ENCODE measurements at places on chromosomes 4 and X.

- DNase-seq = peak; percentile 72
Observed at GRCh38 chrX:72255445-72255844, 16.6 kb upstream of the ERCC6L start.

- DNase-seq = no peak
Observed at GRCh38 chr4:124806403-124806802, 93.9 kb upstream of the ANKRD50 start.

DNA sequence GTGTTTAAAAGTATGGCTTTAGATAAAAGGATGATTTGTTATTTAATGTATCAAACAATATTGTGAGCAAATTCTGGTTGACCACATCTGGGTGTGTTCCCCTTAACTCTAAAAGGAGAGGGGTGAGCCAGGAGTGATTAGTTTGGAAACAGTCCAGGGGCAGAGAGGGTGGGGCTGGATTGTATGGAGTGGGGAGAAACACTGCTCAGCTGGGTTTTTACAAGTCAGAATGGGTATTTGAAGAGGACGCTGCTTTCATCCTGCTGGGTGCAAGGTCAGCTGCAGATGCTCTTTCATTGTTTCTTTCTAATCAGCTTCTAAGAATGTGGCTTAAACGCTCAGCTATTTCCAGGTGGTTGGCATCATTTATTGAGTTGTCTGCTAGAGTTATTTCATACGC, 82.8 kb upstream of the LIMCH1 start:
- no peak for DNase-seq

DNA sequence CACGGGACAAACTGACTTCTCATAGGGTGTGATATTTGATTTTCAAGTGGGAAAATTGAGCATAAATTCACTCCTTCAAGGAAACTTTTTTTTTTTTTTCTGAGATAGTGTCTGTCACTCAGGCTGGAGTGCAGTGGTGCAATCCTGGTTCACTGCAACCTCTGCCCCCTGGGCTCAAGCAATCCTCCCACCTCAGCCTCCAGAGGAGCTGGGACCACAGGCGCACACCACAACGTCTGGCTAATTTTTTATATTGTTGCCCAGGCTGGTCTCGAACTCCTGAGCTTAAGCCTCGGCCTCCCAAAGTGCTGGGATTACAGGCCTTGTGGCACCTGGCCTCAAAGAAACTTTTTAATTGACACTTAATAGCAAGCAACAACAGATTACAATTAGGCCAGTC, 13.8 kb downstream of the CLDN34 start:
- no peak for DNase-seq

DNA sequence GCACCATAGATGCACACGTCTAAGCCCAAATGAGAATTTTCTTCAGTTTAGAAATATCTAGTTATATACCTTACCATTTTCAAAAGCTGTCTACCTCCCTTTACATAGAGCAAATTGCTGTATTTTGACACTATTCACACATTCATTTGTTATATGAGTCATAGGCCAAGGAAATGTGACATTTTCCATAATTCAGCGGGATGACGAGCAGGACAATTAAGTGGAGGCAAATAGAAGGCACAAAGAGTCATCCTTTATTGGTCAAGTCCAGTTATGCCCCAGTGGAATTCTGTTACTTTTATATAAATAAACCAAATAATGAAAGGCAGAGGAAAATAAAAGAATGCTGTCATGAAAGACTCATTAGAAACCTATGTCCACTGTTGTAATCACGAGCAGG, 27.9 kb downstream of the FGF13 start:
- DNase-seq = no peak

- DNase-seq = no peak
Observed at GRCh38 chrX:123188081-123188480, 4.0 kb downstream of the GRIA3 start.

DNA sequence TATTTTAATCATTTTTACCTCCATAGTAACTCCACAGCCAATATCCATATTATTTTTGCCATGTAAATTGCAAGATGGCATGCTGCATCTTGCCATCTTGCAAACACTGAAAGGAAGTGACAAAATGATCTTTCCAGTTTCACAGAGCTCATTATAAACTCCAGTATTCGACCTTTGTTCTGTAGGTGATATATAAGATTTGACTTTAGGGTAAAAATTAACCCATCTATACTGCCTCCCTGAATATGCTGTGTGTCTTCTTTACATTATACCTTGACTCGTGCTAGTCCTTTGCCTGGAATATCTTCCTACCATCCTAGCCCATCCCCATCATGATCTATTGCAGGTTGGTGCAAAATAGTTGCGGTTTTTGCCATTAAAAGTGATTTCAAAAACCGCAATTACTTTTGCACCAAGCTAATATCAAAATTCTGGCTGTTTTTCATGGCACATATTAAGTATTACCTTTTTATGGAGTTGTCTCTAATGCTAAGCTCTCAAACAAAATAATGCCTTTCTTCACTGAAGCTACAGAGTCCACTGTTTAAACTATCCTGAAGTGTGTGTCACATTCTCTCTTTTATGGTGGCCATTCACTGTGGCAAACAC, 161.1 kb downstream of the PCDH19 start:
- no peak for DNase-seq

GRCh38 chr4:152700151-152700550, 20.4 kb upstream of the TMEM154 start:
- DNase-seq = no peak

DNA sequence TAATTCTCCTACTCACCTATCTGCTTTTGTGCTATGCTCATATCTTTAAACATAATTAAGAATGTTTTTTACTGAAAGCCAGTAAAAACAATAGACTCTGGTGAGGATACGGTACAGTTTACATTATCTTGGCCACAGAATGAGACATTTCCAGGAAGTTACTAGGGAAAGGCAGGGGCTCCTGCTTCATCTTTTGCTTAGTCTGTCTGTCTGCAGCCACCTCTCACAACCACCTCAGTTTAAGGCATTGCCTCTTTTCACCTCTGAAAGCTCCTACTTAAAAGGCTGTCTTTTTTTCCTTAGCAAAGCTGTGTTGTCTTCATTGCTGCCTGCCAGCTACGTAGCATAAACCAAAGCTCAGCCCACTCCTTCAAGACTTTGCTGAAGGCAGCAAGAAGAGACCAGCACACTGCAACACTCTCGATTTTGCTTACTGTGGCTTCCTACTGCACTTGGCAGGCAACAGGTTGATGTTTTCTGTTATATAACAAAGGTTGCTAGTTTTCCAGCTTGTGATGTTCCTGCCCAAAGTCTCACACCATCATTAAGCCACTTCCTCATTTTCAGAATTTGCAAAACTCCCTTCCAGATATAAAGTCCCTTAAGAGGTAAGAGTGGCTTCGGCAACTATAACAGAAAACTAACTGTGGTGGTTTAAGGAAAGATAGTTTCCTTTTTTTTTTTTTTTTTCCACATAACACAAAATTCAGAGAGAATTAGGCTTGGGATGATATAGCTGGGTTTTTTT, 432.9 kb downstream of the GRXCR1 start:
- no peak for DNase-seq

DNA sequence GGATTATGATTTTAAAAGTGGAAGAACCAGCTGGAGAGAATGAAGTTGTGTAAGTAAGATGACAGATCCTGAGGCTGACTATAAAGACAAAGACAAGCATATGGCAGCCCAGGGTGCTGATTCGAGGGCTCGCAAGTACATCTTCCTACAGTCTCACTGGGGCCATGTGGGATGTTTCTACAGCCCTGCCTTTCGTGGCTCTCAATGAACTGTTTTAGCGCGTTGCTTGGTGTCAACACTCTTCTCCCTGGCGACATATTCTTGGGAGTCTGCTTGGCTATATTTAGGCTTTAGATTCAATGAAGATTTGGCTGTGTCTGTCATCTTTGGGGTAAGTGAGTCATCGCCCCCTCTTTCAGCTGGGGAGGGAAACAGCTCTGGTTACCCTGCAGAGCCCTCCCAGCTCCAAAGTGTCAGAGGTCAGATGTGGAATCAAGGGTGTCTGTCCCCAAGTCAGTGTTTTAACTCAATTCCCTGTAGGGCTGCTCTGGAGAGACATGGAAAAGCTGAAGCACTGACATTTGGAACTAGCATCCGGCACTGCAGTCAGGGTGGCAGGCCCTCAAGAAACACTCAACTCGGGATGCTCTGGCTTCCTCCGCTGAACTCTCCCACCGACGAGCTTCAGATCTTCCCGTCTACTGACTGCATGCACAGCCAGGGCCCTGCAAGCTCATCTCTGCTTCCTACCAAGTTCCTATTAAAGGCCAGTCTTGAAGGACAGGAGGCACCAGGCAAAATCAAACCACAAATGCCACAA, 65.7 kb downstream of the GATB start:
- no peak for DNase-seq

DNA sequence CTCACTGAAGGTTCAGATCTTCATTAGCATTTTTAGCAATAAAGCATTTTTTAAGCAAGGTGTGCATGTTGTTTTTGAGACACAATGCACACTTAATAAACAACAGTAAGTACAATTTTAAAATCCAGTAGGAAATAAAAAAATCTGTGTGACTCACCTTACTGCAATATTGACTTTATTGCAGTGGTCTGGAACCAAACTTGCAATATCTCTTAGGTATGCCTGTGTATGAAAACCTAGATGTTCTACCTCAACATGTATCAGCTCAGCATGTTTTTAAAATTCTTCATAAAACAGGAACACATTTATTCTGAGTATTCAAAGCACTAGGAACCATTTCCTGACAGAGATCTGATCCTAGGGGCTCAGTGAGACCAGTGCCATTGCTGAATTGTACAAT, 26.7 kb downstream of the NR0B1 start:
- DNase-seq = no peak

GRCh38 chrX:101408532-101408841, 465 bp downstream of the HNRNPH2 start:
- no peak for DNase-seq

GRCh38 chr4:34950926-34951325, 1293.4 kb downstream of the ARAP2 start:
- DNase-seq = no peak

DNA sequence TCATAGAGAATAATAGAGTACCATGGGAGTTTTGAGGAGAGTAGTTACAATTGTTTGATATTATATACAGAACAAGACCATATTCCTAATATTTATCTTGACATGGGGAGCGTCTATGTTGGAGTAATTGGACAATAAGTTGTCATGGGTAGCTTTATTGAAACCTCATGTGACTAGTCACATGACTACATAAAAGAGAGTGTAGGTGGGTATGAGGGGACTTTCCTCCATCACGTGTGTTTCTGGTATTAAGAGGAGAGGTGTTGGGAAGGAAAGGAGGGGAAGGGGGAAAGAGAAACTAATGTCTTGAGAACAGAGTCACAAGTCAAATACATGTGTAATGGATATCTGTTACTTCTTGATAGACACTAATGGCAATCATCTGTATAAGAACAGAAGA, 33.1 kb downstream of the PDLIM5 start:
- no peak for DNase-seq

DNA sequence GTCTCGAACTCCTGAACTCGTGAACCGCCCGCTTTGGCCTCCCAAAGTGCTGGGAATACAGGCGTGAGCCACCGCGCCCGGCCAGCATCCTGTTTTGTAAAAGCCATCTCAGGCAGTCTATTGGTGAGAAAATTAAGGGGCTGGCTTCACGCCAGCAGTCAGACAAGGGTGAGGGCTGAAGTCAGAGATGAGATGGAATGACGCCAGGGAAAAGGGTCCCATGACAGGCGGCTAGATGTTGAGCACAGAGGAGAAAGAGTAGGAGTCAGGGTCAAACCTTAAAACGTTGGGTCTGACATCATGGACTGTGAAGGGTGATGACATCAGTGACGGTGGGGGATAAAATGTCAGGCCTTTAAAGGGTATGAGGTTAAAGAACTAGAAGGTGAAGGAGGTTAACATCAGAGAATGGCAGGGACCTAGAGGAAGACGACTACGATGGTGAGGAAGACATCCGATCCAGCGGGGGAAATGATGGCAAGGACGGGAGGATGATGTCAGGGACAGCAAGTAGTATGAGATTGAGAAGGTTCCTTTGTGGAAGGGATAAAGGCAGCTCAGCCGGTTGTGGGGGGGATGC, 504 bp upstream of the RBM3 start:
- no peak for DNase-seq

GRCh38 chr4:11514779-11515419, 86.2 kb upstream of the HS3ST1 start:
- DNase-seq = no peak

DNA sequence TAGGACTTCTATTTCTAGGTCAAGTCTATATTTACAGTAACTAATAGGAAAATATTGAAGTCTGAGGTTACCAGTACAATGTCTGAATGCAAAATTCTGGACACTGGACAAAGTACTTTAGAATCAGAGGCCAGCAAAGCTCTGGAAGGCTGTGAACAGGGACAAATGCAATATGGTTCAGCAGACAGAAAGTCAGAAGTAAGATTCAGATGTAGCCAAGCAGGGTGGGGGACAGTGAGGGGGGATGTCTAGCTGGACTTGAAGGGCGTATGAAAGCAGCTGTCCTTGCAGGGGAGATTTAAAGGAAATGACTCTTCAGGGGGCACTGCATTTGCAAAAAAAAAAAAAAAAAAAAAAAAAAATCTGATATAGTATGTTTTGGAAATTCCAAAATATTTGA, 2.9 kb downstream of the SORBS2 start:
- DNase-seq = no peak

GRCh38 chrX:135087867-135088266, 32.5 kb downstream of the ETDB start:
- no peak for DNase-seq

- no peak for DNase-seq
Observed at GRCh38 chr4:74152836-74153235, 5.1 kb upstream of the MTHFD2L start.

GRCh38 chr4:139916041-139916440, 237.9 kb downstream of the MAML3 start:
- no peak for DNase-seq

- DNase-seq = no peak
Observed at GRCh38 chrX:153814591-153815315, 15.6 kb downstream of the PDZD4 start.

GRCh38 chr4:87805971-87806370, 6.6 kb downstream of the IBSP start:
- no peak for DNase-seq

DNA sequence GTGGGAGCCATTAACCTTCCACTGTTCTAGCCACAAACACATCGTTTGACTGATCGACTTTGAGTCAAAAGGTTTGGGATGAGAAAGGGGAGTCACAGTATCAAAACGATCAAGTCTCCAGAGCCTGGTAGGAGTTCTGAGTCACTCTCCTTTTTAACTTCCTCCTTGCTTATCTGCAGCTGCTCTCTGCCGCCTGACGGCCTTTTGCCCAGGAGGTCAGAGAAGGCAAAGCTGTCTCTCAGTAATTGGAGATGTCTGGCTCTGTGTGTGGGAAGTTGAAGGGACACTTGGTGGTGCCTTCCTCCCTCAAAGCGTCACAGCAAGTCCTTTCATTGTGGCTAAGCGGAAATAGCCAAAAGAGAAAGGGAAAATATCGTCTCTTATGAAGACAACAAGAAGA, 63.1 kb downstream of the ANOS1 start:
- no peak for DNase-seq

GRCh38 chrX:56125946-56126345, 106.2 kb upstream of the KLF8 start:
- DNase-seq = no peak

All from pancreas (tissue), 10 donors.